ENCODE measurements at places on chromosomes 16 and 17.
A peak's percentile ranks its signal among the peaks of the same experiment; 100 is the strongest.

DNA sequence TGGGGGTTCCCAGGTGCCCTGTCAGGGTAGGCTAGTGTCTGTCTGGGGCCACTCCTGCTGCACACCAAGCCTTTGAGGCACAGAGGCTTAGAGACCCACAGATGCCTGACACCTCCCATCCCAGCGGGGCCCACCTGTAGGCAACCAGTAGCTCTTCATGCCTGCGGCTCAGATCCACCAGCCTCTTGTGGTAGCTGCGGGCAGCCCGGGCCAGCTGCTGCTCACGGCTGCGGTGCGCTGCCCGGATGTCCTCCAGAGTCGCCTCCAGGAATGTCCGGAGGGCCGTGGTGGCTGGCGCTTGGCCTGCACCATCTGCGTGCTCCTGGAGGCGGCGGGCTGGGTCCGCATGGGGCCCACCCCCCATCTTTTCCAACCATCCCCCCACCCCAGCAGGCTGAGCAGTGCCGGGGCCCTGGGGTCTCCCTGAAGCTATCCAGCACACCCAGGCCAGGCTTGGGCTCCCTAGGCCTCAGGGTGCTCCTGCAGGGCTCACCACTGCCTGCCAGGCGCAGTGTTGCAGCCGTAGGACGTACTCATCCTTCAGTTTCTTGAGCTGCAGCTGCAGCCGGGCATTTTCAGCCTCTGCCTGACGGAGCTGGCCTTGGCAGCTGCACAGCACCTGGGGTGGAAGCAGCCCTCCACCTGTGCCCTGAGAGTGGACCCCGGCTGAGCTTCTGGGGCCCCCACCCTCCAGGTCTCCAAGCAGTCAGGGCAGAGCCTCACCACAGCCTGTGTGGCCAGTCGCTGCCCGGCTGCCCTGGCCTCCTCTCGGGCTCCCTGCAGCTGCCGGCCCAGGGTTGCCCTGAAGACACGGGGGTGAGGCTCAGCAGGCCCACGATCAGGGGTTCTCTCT, 1.8 kb downstream of the CCDC78 start:
- DNase-seq: no peak

DNA sequence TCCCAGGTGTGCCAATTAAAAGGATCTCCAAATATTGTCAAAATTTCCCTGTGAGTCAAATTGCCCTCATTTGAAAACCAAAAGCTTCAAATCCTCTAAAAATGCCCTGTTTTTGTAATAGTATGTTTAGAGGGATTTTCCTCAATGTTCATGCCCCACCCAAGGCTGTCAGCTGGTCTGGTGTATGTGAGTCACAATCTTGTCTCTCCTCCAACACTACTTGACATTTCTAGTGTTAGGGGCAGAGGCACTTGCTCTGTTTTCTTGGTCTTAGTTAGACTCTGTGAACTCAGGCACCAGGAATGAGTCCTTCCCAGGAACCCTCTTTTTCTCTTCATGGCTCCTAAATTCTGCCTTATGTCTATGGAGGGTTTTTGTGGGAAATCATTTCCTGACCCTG, 634.8 kb downstream of the KCNJ2 start:
- no peak for DNase-seq

DNA sequence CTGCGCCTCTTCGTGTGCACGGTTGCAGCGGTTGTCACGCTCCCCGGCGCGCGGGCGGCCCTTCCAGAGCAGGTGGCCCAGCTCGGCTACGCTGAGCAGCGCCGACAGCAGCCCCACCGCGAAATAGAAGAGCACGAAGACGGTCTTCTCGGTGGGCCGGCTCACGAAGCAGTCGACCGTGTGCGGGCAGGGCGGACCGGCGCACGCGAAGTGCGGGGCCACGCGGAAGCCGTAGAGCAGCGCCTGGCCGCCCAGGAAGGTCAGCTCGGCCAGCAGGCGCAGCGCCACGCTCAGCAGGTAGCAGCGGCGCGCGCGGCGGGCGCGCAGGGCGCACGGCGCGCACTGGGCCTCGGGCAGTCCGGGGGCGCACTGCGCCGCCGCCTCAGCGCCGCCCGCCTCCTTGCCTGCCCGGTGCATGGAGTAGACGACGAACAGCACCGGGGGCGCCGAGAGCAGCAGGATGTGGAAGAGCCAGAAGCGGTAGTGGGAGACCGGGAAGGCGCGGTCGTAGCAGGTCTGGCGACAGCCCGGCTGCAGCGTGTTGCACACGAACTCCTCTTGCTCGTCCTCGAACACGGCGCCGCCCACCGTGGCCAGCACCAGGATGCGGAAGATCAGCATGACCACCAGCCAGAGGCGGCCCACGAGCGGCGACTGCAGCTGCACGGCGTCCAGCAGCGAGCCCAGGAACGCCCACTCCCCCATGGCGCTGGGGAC, 1.3 kb downstream of the GJD3 start:
- DNase-seq: peak; percentile 51

DNA sequence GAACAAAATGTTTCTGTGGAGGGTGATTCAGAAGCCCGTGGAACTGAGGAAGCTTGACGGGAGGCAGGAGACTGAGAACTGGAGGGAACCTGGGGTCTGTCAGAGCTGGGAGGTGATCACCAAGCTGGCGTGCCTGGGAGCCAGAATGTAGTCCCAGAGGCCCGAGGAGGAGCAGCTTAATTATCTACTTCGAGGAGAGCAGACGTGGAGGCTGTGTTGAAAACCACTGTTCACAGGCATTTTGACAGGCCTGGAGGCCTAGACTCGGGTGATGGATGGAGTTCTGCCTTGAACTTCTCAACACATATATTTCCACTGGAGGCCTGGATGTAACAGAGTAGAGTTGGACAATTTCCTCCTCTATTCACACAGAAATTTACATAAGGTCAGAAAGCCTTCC, 177.7 kb upstream of the SALL1 start:
- DNase-seq: no peak

- DNase-seq: peak; percentile 39
These were observed 8.3 kb upstream of the LPCAT2 start for GRCh38 chr16:55500530-55501011.

DNA sequence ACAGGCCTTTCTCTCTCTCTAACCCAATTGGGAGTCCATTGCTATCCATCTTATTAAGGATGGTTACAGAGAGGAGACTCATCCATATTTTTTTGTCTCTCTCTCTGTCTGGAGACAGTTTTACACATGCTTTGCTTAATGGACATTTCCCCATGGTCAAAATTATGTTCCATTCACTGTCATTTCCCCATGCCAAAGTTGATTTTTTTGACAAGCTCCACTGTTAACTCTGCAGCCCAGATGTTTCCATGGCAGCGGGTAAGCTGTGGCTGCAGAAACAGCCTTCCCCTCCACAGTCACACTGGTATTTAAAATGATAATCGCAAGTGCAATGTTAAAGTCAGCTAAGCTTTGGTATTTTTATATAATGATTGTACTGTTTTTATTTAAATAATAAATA, 63.9 kb upstream of the HLF start:
- no peak for DNase-seq

DNA sequence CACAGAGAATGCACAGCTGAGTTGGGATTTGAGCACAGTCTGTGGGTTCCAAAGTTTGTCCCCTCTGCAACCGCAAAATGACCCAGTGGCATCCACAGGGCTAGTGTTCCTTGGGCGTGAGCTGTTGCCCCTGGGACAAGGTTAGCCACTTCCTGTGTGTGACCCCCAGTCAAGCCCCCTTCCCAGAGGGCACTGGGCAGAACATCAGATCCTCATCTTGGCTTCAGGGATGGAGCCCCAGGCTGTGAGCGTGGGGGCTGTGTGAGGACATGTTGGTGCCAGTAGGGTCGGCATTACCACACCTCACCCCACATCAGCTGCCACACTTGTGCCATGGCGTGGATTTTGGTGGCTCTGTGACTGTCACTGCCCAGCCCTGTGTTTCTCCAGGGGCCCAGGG, 55.3 kb downstream of the USP22 start:
- DNase-seq: no peak

- no peak for DNase-seq
These were observed 42.5 kb upstream of the RASD1 start for GRCh38 chr17:17538417-17539391.

DNA sequence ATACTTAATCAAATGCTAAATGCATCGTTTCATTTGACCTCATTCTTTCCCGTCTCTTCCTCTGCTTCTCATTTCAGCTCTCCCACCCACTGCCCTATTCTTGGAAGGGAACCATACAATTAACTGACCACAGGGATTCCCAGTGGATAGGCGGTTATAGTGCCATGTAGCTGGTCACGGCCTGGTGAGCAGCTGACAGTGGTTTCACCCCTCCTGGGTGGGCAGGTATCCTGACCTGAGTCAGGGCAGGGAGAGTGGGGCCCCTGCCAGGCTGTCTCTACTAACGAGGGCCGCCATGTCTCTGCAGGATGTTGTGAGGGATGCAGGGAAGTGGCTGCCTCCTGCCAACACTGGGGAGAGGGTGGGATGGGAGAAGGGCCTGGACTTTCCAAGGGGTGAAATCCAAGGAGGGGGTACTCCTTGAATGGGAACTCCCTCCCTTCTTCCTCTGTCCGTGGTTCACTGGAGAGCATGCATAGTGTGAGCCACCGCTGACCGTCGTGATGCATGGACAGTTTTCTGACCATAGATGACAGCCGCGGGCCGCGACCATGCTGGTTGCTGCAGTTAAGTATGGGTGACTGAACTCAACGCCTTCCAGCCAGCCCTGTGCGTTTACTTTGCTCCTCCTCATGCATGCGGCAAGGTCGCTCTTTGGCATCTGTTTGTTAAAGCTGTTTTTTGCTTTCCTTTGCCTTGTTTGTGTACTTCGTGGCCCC, 95.9 kb downstream of the RPTOR start:
- no peak for DNase-seq

DNA sequence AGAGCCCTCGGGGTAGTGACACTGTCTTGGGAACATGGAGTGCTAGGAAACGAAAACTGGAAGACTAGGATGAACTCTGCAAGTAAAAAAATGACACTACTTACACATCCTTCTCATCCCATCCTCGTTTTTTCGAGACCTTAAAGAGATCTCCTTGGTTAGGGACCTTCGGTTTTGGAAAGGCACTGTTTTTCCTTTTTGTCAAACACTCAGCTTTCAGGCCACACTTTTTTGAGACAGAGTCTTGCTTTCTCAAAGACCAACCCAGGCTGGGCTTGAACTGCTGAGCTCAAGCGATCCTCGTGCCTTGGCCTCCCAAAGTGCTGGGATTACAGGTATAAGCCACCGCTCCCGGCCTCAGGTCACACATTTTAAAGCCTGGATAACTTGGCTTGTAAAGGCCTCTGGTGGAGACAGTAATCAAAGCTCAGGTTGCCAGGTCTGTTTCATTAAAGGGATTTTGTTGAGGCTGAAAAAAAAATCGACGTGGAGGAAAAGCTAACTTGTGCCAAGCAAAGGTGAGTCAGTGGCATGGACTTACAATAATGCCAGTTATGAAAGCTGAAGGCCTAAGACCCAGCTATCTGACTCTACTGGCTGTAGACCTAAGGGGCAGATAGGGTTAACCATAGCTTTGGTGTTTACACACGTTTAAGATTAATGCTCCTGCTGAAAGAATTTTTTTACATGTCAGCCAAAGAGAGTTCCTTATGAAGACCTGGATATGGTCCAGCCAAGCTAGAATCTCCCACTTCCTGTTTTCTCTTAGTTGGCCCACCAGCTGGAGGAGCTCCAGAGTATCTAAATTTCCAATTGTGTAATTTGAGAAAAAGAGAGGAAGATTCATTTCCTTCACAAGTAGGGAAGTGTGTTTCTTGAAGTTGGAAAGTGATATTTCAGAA, 823 bp downstream of the NBR1 start:
- DNase-seq: no peak

- no peak for DNase-seq
These were observed 1.5 kb downstream of the ITGAL start for GRCh38 chr16:30474074-30474452.

DNA sequence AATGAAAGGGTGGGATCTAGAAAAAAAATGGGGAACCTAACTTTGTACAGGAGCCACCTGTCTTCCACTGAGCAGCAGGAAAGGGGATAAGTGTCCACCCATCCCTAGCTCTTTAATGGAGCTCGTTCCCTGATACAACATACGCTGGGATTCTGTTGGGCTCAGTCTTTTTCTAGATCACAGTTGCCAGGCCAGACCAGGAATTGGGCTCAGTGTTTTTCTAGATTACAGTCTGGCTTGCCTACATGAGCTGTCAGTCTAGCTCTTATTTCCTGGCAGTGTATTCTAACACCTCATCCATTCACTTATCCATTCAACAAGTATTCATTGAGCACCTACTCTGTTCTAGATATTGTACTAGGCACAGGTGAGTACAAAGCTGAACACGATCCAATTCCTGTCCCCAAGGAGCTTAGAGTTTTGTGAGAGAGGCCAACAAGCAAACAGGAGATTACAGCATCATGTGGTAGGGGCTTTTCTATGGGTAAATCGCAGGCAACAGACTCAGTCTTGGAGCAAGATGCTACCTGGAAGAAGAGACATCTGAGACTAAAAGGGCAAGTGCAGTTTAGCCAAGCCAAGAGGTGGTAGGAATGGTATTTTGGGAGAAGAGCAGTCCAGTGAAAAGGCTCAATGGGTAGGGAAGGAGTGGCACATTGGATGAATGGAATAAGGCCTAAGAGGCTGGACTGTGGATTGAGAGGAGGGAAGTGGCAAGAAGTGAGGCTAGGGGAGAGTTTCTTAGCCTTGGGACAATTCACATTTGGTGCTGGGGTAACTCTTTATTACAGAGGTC, 138.0 kb upstream of the HS3ST2 start:
- no peak for DNase-seq

GRCh38 chr17:30450125-30451027, 26.8 kb upstream of the GOSR1 start:
- DNase-seq: no peak

GRCh38 chr17:16873174-16874035, 98.5 kb downstream of the TNFRSF13B start:
- no peak for DNase-seq

DNA sequence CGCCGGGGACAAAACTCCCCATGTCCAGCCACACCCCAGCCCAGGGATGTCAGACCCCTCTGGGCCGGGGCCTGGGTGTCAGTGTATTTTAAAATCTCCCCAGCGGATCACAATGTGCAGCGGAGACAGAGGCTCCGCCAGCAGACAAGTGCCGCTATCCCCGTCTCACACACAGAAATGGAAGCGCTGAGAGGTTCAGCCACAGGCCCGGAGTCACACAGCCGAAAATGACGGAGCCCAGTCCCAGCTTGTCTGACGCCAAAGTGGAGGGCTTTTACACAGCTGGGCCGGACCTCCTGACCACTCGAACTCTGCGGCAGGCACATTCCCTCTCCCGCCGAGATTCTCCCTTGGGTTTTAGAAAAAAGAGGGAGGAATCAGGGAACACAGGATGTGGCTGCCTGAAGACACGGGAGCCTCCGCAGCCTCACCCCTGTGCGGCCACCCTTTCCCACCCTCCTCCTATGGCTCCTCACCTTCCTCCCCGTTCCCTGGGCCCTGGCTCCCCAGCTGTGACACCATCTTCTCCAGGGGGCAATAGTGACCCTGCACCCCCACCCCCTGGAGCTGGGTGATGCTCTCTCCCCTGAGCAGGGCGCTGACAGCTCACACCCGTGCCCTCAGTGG, 6.8 kb upstream of the OSGIN1 start:
- DNase-seq: no peak

DNA sequence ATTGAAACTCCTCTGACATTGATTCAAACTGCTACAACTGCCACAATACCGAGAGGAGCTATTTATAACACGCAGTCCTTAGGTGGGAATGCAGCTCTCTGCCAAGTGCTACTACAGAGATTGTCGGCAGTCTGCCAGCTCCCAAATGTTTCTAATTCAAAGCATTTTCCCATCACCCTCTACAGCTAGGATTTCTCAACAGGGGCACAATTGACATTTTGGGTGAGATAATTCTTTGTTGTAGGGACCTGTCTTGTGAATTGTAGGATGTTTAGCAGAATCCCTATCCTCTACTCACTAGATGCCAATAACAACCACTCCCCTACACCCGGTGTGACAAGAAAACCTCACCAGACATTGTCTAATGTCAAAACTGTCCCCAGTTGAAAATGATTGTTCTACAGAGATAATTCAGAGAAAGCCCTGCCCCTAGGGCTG, 7.8 kb upstream of the N4BP1 start:
- no peak for DNase-seq

- DNase-seq: no peak
These were observed 3.4 kb upstream of the MMD start for GRCh38 chr17:55424893-55425540.
